Dermis microvascular lymphatic vessel endothelial cell (primary cell): ENCODE measurements at places on chromosomes 4 and X. TPM values are rescaled to one million over a fixed set of nuclear protein-coding genes. Genes with fewer than 3 reads are reported as not detected.

DNA sequence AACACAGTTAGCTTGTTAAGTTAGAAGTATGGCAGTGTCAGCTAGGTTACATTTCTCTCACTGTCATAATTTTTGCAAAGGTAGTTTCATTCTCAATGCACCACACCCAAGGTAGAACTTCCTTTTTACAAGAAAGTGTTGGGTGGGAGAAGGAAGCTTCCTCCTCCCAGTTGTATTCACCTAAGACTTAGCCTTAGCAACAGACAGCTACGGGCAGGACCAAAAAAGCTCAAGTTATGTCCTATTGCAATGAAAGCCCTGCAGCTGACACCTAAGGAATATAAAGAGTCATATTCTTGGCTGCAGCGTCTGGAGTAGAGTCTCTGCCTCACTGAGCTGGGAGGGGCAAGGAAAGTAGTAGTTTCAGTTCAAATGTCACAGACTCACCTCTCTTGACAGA, 25.1 kb upstream of the PRDM8 start:
- DNase-seq = no peak

GEMIN8 gene
- total RNA-seq = 10.8 and 14.5 TPM in 2 replicates

SLC2A9 gene
- total RNA-seq = 0.90 and 1.1 TPM in 2 replicates

IL2 gene
- total RNA-seq = not detected in 2 replicates

RADX gene
- under 0.01 and 0.26 TPM in 2 replicates for total RNA-seq

FGF13 gene
- total RNA-seq = 20.4 and 25.7 TPM in 2 replicates

DNA sequence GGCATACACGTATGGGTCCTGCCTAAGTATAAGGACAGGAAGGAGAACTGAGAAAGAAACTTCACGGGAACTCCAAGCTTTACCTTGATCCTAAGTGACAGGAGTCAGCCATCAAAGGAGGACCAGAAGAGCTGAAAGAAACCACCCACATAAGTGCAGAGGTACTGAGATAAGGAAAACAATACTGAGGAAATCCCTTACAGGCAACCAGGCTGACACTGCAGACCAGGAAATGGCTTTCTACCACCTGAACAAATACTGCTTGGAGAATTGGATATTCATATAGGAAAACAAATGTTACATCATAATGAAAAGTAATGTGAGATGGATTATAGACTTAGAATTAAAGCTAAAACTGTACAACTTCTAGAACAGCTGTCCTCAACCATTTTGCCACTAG, 127.0 kb downstream of the IL15 start:
- DNase-seq = peak; percentile 95

- DNase-seq = no peak
Observed at GRCh38 chr4:106339431-106339830, 23.1 kb downstream of the AIMP1 start.

DNA sequence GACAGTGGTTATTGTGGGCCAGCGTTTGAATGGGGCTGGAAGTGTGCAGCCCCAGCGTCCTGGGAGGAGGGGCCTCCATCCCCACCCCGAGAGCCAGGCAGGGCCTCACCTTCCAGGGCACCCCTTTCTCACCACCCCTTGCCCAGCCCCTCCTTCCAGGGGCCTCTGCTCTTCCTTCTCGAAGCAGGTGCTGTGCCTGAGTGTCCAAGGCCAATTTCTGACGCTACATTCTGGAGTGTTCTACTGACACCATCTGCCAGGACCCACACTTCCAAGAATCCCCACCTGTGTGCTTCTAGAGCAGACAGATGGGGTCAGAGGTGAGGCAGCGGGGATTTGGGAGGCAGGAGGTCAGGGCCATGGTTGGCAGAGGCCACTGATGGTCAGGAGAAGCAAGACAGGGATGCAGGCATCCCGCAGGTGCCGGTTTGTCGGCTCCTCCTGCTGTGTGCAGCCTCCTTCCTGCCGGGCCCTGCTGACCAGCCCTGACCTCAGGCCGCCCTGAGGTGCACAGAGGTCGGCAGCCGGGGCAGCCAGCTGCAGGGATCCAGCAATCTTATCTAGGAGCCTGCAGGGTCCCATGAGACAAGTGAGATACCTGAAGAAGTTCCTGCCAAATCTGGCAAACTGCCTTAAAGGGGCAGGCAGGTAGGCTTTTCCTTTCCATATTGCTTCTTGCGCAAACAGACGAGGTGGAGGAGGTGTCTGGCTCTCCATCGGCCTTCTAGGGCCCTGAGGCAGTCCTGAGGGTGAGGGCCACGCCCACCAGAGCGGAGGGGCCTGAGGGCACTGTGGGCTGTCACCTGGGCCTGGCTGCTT, 18.8 kb downstream of the MSANTD1 start:
- no peak for DNase-seq

GRCh38 chr4:189613207-189613606, 327.5 kb upstream of the FRG1 start:
- DNase-seq = no peak

DNA sequence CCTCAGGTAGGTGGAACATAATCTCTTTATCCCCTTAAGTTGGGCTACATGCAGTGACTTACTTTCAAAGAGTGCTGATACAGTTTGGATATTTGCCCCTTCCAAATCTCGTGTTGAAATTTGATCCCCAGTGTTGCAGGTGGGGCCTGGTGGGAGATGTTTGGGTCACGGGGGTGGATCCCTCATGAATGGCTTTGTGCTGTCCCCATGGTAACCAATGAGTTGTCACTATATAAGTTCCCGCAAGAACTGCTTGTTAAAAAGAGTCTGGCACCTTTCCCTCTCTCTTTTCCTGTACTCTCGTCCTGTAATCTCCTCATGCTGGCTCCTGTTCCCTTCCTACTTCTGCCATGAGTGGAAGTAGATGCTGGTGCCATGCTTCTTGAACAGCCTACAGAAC, 71.3 kb downstream of the GLRA3 start:
- DNase-seq = no peak

DNA sequence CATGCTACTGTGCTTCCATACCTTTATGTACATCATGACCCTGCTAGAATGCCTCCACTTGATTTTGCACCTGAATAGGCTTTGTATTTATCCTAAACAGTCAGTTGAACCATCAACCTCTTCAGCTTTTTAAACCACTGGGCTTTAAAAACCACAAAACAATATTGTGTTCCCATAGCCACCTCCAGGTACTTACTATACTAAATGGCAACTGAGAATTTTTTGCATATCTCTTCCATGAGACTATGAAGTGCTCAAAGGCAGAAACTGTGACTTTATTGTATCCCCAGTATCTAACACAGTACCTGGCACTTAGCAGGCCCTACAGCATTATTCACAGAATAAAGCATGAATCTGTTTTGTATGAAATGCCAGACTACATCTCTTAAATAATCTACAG, 39.7 kb downstream of the ANAPC10 start:
- DNase-seq = no peak

GRCh38 chrX:149652232-149652981, 20.8 kb upstream of the TMEM185A start:
- DNase-seq = no peak

- peak; percentile 94 for DNase-seq
Observed at GRCh38 chrX:45824471-45824870, 623.8 kb upstream of the DIPK2B start.

GRCh38 chrX:10944136-10944885, 166.8 kb upstream of the HCCS start:
- DNase-seq = no peak

DNA sequence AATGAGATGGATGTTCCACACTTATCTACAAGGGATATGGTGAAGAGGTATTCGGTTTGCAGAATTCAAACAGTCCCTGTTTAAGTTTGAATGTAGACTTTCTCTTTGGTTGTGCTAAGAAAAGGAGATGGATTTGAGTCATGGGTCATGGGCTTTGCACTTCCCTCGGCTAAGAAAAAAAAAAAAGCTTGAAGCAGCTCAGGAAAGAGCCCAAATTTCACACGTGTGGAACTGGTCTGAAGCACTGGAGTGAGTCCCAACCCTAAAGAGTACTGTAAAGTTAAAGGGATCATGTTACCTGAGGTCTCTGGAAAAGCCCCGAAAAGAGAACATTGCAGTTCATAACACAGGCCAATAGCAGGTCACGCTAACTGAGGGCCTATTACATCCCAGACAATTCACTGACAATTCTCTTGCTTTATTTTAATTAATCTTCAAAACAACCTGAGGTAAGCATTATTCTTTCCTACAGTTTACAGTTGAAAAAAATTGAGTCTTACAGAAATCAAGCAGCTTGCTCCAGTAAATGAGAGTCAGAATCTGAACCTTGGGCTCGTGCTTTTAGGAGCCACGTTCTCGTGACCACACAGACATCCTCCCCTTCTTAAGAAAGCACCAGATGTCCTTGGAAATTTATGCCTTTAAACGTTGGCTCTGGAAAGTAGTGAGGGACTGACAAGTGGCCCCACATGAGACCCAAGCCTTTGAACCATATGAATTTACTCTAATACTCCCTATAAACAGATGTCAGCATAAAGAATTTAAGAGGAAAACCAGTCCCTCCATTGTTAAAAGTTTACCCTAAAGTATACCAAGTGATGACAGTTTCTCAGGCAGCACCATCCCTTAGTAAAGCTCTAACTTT, 89.3 kb downstream of the MAD2L1 start:
- DNase-seq = no peak

- DNase-seq = no peak
Observed at GRCh38 chrX:122878269-122878668, 305.8 kb upstream of the GRIA3 start.

DNA sequence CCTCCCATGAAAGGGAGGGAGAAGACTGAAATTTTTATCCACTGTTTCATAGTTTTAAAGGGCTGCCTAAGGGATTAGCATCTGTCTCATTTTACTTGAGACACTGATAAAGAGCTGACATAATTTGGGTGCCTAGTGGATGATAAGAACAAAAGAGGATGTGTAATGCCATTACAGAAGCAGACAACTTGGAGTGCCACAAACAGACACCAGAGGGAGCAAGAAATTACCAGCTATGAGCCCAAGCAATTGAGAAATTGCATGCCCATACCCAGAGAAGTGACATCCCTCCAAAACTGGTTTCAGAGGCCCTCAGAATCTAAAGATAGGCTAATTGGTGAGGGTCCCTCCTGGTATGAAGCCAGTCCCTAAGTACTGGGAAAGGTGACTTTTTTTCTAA, 38.5 kb upstream of the POU3F4 start:
- no peak for DNase-seq

DNA sequence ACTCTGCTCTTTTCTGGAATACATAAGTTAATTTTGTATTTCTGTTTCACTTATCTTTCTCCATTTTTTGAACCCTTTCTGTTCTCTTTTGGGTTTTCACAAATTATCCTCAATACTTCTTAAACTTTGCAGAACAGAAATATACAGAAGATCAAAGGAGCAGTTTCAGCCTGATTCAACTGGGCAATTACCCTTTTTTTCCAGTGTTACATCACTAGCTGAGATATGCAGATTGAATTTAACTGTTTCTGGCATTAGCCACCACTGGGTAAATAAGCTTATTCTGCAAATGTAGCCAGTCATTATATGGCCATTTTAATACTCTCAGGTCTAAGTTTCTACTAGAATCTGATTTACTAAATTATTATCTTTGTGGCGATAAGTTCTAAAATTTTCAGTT, 66.9 kb upstream of the GRID2 start:
- DNase-seq = no peak

GAGE1 gene
- total RNA-seq = not detected in 2 replicates

DNA sequence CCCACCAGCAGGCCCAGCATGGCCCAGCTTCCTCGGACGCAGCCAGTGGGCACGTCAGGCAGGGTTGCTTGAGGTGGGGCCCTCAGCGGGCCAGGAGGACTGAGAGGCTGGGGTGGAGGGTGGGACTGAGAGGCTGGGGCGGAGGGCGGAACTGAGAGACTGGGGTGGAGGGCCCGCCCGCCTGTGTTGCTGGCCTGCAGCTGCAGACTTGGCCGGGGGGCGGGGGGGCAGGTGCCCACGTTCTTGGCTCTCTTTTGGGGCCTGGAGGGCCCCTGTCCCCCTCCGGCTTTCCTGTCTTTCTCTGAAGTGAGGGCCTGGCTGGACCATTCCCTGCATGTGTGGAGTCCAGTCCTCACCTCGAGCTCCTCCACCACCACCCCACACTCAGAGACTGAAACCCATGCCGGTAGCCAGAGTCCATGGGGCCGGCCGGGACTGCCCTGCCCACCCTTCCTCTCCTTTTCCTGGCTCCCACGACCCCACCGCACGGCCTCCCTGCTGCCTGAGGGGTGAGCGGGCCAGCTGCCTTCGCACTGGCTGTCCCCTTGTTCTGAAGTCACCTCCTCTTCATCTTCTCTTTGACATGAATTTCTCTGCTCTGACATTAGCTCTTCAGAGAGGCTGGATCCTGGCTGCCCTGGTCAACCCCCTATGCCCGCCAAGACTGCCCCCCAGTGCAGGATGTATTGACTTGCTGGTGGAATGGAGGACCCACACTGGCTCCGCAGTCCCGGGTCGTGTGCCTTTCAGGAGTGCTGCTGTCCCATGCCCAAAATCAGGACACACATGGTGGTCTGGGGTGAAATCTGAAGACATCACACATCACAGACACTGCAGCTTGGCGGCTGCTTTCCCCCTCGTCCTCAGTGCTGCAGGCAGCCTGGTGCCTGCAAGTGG, 10.1 kb upstream of the NKX1-1 start:
- DNase-seq = no peak

DNA sequence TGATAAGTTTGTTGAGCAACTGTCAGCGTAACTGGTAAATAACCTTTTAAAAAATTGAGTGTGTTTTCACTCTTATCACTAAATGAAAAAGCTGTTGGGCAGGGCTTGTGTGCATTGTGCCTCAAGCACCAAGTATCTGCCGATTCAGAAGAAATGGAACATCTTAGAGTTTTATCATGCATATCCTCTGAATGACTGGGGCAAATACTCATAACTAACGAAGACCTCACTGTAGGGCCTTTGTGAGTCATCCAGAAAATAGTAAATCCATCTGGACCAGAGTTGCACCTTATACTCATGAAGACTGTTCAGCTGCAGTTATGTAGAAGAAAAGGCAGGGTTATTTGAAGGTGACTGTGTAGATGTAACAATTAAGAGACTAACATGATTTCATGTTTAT, 222.1 kb downstream of the CAMK2D start:
- no peak for DNase-seq

- no peak for DNase-seq
Observed at GRCh38 chr4:108118505-108118904, 50.2 kb downstream of the LEF1 start.

DNA sequence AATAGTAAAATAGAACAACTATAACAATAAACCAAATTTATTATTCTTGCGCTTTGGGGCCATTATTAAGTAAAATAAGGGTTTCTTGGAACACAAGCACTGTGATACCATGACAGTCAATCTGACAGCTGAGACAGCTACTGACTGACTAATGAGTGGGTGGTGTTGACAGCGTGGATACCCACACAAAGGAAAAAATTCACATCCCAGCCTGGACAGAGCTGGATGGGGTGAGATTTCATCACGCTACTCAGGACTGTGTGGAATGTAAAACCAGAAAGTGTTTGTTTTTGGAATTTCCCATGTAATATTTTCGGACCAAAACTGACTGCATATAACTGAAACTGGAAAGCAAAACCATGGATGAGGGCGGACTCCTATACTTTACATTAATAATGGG, 48.8 kb downstream of the IGFBP7 start:
- peak; percentile 50 for DNase-seq

MND1 gene
- 0.76 and 2.7 TPM in 2 replicates for total RNA-seq

PCDH19 gene
- 0.13 and 0.25 TPM in 2 replicates for total RNA-seq

GRCh38 chr4:117370944-117371668, 285.7 kb upstream of the TRAM1L1 start:
- no peak for DNase-seq

- no peak for DNase-seq
Observed at GRCh38 chr4:153418558-153418957, 47.6 kb upstream of the TMEM131L start.

UGT2B11 gene
- not detected in 2 replicates for total RNA-seq
